ENCODE measurements at places on chromosomes 5 and 9. TPM values are rescaled to one million over a fixed set of nuclear protein-coding genes. Genes with fewer than 3 reads are reported as not detected.

DNA sequence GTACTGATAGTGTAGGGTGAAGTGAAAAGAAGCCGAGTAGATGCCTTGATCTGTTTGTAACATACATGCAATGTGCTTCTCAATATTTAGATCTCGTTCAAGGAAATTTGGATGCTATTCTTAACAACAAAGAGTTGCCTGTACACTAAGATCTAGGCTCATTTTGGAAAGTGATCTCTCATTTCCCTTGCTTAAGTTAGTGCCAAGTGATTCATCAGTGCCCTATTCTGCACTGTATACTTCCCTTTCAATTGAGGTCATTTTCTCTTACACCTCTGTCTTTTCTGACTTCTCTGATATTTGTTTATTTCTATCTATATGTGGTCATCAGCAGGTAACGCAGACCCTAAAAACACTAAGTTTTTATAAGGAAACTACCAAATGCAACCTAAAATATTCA lies 528.6 kb upstream of the PTPRD start:
- H3K36me3 ChIP-seq: no peaks in the 10 kb centered on the region
- H3K4me3 ChIP-seq: no peak overlapping the region
- H3K27me3 ChIP-seq: no peaks in the 10 kb centered on the region
- H3K4me1 ChIP-seq: no peaks in the 10 kb centered on the region
- H3K27ac ChIP-seq: no peak overlapping the region

DNA sequence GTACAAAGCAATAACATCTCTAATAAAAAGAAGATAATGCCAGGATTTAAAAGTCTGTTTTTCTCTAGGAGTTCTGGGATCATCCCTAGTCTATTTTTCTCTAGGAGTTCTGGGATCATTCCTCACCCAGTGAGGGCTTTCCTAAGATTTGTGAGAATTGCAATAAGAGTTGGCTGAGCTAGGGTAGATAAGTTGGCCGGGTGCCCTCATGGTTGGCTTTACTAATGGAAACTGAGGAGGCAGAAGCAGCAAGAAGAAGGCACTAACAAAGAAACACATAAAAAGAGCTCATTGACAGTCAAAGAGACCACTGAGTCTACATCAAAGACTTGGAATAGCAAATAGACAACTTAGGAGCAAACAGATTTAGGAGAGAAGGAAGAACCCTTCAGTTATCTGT lies 4.2 kb downstream of the SLC1A3 start:
- H3K36me3 ChIP-seq: no peaks in the 10 kb centered on the region
- no peak overlapping the region for H3K4me3 ChIP-seq
- no peak overlapping the region for H3K27ac ChIP-seq
- peaks cover 20% of the 10 kb centered on the region for H3K27me3 ChIP-seq

DNA sequence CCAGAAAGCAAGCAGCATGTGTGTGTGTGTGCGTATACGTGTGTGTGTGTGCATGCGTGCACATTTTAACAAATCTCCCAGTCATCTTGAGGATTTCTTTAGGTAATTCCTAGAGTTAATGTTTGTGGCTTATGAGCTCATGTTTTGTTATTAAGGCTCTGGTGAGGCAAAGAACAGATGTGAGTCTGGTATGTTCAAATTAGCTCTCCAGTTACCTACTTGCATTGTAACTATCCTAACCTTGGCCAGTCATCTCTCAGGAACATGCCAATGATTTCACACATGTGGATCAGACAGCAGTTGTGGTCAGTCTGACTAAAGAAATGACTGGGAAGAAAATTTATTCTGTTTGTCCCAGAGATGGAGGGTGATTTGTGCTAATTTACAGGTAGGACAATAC lies 163.1 kb downstream of the IZUMO3 start:
- no peaks in the 10 kb centered on the region for H3K27me3 ChIP-seq
- no peaks in the 10 kb centered on the region for H3K4me1 ChIP-seq
- no peaks in the 10 kb centered on the region for H3K36me3 ChIP-seq
- no peak for DNase-seq

DNA sequence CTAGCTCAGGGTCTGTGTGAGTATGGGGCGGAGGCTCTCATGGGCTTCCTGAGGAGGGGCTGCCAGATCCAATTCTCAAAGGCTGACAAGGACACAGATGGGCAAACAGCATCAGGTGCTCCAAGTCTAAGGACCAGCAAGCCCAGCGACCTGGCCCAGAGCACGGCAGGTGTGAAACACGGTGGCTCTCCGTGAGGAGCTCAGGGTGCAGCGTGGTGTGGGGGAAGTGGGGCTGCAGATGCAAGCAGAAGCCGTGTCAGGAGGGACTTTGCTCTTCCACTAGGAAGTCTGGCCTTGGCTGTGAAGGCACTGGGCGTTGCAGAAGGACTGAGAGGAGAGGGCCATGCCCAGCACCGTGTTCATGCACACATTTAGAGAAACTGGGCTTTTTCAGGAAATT lies 420.0 kb downstream of the GADD45G start:
- no peaks in the 10 kb centered on the region for H3K4me1 ChIP-seq
- no peak overlapping the region for H3K4me3 ChIP-seq
- H3K36me3 ChIP-seq: no peaks in the 10 kb centered on the region
- no peaks in the 10 kb centered on the region for H3K27me3 ChIP-seq

- no peaks in the 10 kb centered on the region for H3K27me3 ChIP-seq
- DNase-seq: no peak
- H3K4me1 ChIP-seq: no peaks in the 10 kb centered on the region
- no peak overlapping the region for H3K4me3 ChIP-seq
- H3K27ac ChIP-seq: no peak overlapping the region
Measured at GRCh38 chr9:117718085-117718484, 13.9 kb downstream of the TLR4 start.

GRCh38 chr5:122996091-122996490 lies 40.4 kb downstream of the PPIC start:
- H3K4me3 ChIP-seq: no peak overlapping the region
- H3K27ac ChIP-seq: no peak overlapping the region
- no peaks in the 10 kb centered on the region for H3K4me1 ChIP-seq
- DNase-seq: no peak

DNA sequence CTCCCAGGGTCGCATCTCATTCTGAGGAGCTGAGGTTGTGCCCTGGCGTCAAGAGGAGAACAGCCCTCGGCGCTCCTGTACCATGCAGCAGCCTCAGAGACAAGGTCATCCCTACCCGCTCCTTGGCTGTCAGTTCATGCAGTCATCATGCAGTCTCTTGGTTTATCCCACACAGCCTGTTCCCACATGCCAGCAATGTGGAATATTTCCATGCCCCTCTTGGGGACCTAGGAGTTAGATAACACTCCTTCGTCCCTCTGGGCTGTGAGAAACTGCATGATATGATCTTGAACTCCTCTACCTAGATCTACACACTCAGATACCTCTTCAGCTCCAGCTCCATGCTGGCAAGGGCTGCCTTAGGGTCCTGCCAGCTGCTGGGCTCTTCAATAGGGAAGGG lies 97.6 kb downstream of the BOD1 start:
- H3K4me3 ChIP-seq: no peak overlapping the region
- H3K27me3 ChIP-seq: peaks cover 9% of the 10 kb centered on the region
- no peaks in the 10 kb centered on the region for H3K4me1 ChIP-seq
- H3K27ac ChIP-seq: no peak overlapping the region
- DNase-seq: no peak
- no peaks in the 10 kb centered on the region for H3K36me3 ChIP-seq

GRCh38 chr5:410911-411517 lies 32.0 kb upstream of the EXOC3 start:
- peaks cover 21% of the 10 kb centered on the region for H3K4me1 ChIP-seq
- H3K27me3 ChIP-seq: peaks cover 23% of the 10 kb centered on the region
- H3K36me3 ChIP-seq: no peaks in the 10 kb centered on the region

DNA sequence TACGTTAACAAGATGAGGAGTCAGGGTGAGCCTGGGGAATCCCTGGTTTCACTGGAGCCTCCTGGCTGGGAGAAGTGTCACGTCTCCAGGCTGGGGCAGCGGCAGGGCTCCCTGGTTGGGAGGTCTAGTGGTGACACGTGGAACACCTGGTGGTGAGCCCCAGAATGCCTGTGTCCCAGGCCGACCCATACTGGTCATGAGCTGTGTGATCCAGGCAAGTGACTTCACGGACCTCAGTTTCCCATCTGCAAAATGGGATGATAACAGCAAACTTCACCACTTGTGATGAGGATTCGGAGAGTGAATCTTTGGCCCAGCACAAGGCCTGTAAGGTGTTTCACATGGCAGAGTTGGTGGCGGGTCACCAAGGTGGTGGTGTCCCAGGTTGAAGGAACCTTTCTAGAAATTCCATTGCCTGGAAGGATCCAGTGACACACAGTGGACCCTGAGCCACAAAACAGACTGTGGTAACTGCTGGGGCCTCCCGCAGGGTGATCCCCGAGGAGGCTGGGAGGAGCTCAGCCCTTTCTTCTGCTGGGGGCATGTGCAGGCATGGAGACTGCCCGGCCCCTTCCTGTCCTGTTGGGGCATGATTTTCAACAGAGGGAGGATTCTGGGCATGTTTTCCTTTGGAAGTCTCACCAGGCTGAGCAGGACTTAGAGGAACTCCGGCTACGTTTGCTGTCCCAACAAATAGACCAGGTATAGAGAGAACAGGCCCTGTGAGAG lies 153.9 kb upstream of the IER5L start:
- H3K27ac ChIP-seq: no peak overlapping the region
- no peak overlapping the region for H3K4me3 ChIP-seq
- peaks cover 14% of the 10 kb centered on the region for H3K4me1 ChIP-seq
- DNase-seq: no peak
- H3K36me3 ChIP-seq: no peaks in the 10 kb centered on the region
- H3K27me3 ChIP-seq: no peaks in the 10 kb centered on the region

DNA sequence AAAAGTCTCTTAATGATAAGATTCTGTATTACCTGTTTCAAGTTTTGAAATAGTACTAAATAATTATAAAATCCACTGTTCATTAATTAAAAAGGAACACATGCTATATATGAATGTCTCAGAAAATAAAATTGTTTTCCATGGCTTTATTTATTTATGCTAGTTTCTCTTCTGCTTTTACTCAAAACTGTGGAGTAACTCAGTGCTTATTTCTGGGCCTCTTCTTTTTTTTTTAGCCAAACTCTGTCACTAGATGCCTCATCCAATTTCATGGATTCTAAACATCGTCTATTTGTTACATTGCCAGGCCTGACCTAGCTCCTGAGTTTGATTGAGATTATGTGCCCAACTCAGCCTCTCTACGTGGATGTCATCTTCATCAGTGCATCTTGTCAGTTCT lies 1509.7 kb downstream of the MAT2B start:
- DNase-seq: no peak
- no peak overlapping the region for H3K4me3 ChIP-seq
- no peaks in the 10 kb centered on the region for H3K36me3 ChIP-seq
- no peaks in the 10 kb centered on the region for H3K4me1 ChIP-seq
- no peak overlapping the region for H3K27ac ChIP-seq

DNA sequence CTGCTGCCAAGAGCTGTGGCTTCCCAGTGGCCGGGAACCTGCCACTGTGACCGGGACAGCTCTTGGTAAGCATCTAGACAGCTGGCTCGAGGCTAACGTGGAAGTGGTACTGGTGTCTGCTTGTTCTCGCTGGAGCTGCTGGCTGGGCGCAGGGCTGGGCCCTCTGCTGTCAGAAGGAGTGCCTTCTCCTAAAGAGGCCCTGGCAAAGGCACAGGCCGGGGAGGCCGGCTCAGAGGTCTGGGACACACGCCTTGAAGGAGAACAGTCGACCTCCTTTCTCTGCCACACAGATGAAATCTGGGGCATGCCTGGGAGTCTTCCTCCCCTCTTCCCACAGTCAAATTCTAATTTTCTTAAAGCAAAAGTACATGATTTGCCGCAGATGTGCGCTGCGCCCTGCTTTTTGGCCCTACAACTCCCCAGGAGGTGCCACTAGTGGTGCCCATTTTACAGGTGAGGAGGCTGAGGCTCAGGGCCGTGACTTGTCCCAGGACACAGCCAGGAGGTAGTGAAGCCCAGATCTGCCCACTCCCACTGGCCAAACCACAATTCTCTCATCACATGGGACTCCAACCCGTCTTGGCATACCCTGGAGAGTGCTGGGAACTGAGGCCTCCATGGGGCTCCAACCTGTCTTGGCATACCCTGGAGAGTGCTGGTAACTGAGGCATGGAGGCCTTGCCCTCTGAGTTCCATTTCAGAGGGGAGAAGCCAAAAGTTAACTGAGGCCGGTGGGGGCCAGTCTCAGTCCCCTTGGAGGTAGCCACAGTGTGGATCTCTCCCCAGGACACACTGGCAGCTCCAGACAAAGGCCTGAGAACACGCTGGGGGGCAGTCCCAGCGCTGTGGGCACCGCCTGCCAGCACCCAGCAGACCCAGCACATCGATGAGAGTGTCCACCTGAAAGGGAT lies 12.0 kb upstream of the RXRA start:
- no peaks in the 10 kb centered on the region for H3K36me3 ChIP-seq
- no peak overlapping the region for H3K27ac ChIP-seq
- H3K27me3 ChIP-seq: peaks cover 13% of the 10 kb centered on the region
- DNase-seq: no peak

DNA sequence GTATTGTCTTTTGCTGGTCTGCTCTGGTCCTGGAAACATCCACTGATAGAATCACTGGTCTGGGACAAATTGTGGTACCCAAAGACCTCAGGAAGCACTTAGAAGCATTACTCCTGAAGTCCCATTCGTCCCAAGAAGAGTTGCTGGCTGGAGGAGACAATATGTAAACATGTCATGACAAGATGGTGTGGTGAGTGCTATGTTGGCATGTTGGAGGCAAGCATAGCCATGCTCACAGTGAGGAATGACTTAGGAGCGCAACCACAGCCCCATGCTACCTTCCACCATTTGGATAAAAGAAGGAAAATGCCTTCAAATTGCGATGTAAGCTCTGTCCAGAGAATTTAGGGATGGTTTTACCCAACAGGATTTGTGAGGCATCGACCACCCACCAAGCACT lies 115.8 kb upstream of the STC2 start:
- peaks cover 3% of the 10 kb centered on the region for H3K27me3 ChIP-seq
- no peak for DNase-seq
- no peaks in the 10 kb centered on the region for H3K4me1 ChIP-seq
- no peak overlapping the region for H3K4me3 ChIP-seq
- H3K27ac ChIP-seq: no peak overlapping the region

PKD2L2 gene
- total RNA-seq: not detected

NUTM2F gene
- not detected for total RNA-seq

CNTFR gene
- not detected for total RNA-seq

UGT3A2 gene
- not detected for total RNA-seq

PCDHB7 gene
- total RNA-seq: not detected

SLC1A1 gene
- total RNA-seq: 0.16 TPM

ITK gene
- 0.81 TPM for total RNA-seq

UBTD2 gene
- 0.22 TPM for total RNA-seq

SPARC gene
- total RNA-seq: 24.3 TPM

CD74 gene
- 4.8 TPM for total RNA-seq
